ENCODE measurements at places on chromosomes 2 and 18.

- DNase-seq, result no peak
These were observed 45.3 kb upstream of the PSME4 start for GRCh38 chr2:54015798-54016699.

DNA sequence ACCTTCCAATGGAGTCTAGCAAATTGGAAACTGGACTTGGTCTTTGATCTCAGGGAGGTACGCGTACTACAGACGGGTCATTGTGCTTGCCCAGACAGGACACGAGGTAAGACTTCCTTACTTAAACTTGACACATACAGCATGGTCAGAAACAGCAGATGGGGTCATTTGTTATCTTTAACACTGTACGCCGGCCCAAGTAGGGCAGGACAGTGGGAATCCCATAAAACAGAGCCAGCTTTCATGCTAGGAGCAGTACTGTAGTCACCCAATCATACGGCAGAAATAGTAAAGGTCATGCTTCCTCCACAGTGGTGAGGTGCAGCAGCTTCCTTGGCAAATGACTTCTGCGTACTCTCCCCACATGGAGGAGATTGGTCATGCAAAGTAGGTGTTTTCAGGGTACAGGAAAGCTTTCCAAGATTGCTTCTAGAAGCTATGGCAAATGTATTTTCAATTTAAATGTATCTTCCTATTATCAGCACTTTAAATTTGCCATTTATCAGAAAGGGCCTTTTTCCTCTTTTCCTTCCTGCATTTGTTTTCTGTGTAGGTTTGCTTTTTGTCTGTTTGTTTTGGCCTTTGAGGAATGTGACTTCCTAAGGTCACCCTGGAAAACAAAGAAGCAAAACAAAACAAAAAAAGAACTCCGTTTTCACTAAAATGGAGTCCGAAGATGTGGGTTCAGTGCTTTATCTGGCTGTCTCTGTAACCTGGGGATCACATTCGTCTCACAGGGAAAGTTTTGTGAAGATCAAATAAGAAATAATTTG lies 74.0 kb upstream of the DSG1 start:
- DNase-seq, result no peak

DNA sequence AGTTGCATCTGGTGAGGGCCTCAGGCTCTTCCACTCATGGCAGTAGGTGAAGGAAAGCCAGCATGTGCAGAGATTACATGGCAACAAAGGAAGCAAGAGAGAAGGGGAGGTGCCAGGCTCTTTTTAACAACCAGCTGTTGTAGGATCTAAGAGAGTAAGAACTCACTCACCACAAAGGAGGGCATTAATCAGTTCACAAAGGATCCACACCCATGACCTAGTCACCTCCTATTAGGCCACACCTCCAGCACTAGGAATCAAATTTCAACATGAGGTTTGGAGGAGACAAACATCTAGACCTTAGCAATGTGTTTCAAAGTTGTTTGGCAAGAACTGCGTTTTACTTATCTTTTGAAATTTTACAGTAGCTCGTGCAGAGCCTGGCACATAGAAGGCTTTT lies 20.5 kb upstream of the REG3A start:
- DNase-seq, result no peak

DNA sequence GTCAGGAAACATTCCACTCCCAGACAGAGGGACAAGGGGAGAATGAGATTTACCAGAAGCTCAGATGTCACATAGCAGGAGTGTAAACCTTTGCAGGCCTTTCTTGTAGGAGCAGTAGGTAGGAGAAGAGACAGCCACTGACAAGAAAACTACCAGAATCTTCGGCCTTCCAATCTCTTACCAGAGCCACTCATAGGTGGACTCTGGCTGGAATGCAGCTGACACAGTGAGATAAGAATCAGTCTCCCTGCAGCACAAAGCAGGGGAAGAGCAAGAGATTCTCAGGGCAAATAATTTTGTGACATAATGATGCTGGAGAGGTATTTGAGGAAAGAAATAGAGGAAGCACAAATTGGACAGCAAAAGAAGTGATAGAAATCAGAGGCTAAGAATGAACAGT lies 1534.5 kb downstream of the DPP10 start:
- DNase-seq, result no peak

DNA sequence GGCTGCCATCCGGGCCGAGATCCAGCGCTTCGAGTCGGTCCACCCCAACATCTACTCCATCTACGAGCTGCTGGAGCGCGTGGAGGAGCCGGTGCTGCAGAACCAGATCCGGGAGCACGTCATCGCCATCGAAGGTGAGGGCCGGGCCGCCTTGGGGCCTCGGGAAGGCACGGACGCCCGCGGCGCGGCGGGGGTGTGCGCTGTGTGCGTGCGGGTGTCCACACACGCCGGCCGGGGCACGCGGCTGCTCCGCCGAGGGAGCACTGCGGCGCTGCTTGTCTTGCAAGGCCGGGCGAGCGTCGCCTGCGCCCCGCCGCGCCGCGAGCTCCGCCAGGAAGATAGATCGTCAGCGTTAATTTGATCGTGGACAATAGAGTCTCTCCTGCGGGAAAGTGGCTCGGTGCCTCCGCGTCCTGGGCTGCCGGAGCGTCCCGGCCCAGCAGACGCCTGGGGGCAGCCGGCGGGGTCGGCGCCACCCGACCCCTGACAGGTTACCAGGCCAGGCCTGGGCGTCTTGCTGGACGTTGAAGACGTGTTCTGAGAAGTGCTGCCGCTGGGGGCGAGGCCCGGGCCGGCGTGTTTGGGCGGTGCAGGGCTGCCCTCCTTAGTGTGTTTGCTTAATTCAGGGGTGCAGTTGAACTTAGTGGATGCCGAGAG lies 1.0 kb downstream of the AGAP1 start:
- DNase-seq, result no peak

GRCh38 chr2:152743002-152743401 lies 24.6 kb downstream of the ARL6IP6 start:
- no peak for DNase-seq

- no peak for DNase-seq
These were observed 104.4 kb upstream of the IL1R2 start for GRCh38 chr2:101887328-101887727.

DNA sequence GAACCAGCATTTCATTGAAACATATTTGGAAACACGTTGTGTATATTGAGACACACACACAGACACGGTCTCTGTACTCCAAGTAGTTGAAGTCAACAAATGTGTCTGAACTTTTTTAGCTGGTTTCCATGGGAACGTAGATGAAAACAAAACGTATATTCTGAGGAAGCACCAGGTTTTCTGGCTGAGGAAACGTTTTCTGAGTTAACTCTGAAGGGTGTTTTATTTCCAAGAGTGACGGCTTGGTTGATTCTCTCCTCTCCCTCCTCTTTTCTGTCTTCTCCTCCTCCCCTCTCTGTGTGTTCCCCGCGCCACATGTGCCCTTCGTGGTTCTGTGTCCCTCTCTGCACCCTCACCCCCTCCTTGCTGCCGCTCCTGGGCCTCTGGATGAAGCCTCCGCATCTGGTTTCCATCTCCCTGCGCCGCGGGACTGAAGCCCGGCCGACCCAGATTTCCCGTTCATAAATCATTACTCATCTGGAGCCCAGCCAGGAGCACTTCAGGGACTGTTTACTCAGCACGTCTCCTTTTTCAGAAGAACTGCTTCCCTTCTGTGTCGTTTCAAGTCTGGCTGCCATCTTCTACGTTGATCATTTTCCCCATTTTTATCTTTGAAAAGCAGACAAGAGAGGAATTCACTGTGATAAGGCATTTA lies 122.7 kb downstream of the COL6A3 start:
- no peak for DNase-seq

DNA sequence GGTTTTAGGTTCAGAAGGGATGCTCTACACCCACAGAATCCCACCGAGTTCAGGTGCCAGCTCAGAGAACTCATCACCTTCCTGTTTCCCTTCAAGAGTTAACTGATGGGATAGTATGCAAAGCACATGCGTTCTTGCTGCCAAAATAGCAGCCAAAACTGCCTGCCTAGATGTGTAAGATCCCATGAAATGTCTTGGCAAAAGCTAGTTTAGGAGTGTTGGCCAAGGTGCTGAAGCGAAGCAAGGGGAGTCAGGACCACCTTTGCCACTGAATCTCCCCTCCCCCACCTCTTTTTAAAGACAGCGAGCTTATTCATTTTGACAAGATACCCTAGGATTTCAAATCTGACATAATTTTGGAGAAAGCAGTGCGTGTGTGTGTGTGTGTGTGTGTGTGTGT lies 2.1 kb downstream of the DOCK10 start:
- DNase-seq, result no peak

DNA sequence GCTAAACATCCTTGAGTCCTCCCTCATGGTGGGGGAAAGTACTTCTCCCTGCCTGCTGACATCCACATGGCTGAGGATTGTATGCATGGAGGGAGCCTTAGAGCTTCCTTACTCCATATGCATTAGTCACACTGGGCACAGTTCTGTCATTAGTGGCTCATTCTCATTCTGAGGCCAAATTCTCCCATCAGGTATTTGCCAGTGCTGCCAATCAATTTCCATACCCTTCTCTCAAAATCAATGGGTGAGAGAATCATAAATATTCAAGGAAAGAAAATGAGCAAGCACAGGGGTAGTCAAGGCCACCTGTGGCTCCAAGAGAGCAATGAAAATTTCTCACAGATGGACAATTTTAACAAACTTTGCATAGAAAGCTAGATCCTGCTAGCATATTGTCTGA lies 422.6 kb upstream of the SETBP1 start:
- DNase-seq, result no peak

DNA sequence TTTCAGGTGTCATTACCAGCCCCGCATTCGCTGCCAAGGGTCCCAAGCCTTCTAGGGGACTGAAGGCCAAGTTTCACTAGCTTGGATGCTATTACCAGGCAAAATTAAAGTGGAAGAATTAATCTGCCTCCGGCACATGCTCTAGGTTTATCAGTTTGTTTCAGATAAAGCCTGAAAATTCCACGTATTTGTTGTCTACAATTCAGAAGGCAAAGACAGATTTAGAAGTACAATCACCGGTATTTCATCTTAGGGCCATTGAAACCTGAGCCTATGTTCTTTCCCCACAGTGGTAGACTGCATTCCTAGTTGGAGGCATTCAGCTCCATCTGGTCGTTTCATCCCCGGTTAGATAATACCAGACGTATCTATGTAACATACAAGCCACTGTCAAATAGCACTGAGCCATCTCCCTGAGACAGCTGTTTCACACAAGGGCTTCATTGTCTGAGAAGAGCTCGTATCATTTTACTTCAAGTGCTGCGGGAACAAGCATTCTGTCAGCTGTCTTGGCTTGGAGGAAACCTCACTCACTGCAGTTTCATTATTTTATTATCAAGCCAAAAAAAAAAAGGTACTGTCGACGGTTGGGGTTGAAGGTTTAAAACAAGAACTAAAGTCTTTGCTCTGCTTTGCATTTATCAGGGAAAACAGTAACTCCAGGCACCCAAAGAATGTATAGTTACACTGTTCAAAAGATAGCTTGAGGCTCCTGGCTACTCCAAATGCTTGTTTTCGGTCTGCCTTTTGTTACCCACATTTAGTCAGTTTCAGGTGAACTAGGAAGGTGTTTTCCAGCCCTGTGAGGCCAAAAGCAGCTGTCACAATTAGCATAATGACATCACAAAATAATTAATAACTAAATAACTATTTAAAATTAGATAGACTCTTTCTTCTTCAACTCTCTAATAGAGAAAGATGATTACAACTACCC lies 76.7 kb downstream of the TGIF1 start:
- DNase-seq, result no peak

DNA sequence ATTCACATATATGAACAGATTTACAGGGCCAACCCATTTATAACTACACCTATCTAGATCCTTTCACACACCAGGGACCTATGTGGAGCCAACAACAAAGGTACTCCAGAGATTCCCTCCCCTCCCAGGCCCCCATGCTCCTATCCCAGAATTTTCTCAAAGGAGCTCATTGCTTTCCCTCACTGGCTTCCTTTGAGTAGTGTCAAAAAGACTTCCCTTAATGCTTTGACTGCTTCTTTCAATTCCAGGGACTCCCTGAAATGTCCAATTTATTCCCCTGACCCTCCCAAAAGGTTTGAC lies 46.6 kb downstream of the IKZF2 start:
- no peak for DNase-seq

DNA sequence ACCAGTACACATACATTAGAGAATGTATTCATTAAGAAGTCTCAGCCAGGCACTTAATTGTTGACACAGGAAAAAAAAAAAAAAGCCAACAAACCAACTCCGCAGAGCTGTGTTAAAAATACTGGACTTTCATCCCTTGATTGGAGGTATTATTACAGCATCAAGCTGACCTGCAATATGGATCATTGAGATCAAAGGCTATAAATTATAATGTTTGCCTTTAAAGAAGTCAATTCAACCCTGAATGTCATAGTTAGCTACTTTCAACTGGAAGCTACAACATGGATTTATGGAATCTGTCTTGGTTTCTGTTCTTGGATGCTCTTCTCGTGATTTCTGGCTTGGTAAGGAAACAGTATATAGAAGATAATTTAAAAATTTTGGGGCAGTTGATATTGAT lies at the start of gene MEP1B:
TSS of gene MEP1B (plus strand) at position 250 of the 400 bp plus-strand sequence. CDS start at position 282, 32 bp downstream.
- DNase-seq, result no peak

- DNase-seq, result no peak
These were observed 43.0 kb downstream of the SERPINB7 start for GRCh38 chr18:63818212-63818611.

- DNase-seq, result no peak
These were observed 59.4 kb upstream of the SIX2 start for GRCh38 chr2:45068571-45069140.

DNA sequence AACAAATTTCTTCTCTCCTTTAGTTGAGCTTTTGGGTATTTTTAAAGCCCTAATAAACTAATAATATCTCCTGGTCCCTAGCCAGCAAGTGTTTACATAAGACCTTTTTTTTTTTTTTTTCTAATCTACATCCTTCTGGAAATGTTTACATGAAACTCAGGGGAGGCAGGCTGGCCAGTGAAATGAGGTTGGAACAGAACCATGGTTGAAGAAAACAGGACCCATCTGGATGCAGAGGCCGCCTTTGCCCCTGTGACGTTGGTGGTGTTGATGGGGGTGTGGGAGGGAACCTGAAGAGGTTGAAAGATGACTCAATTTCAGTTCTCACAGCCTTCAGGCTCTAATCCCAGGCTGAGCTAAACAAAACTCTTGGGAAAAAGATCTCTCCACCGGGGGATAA lies 118.5 kb downstream of the NRP2 start:
- DNase-seq, result no peak

DNA sequence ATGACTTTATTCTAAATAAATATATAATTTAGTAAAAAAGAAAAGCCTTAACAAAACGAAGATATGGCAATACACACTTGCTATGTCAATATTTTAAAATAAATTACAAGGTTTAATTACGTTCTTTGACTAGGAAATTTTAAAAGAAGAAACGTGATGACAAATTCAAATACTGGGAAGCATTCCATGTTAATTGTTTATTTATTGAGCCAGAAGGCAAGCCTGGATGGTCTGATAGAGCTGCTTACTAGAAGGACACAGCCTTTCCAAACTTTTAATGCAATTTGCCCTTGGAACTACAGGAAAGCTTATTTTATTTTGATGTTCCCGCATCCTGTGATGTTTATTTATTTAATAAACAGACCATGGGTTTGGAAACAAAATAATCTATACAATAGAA lies 33.4 kb upstream of the DSEL start:
- DNase-seq, result no peak

Measured in head of caudate nucleus (tissue), 42 donors.